ENCODE measurements at places on chromosomes 2 and 18.

- DNase-seq = no peak
These were observed 503 bp downstream of the ANXA4 start for GRCh38 chr2:69742322-69742952.

DNA sequence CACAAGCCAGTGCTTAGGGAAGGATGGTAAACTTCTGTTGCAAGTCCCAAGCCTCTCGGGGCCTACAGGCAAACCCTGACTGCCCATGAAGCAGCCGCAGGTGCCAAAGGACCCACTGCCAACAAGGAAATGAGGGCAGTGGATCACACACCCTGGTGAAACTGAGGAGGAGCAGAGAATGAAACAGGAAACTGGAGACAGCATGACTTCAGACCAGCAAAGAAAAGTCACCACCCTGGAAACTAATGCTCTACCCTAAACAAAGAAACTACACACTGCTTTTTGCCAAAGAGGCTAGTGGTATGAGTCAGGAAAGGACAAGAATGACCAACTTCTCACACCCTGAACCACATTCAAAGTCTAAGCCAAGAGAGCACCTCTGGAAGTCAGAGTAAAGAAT, 97.2 kb downstream of the MYO5B start:
- no peak for DNase-seq

GRCh38 chr2:175111200-175111657, 56.8 kb downstream of the ATF2 start:
- no peak for DNase-seq

- no peak for DNase-seq
These were observed 1.2 kb downstream of the MBOAT2 start for GRCh38 chr2:9002313-9002636.

GRCh38 chr18:51339856-51340255, 142.4 kb upstream of the MEX3C start:
- no peak for DNase-seq

DNA sequence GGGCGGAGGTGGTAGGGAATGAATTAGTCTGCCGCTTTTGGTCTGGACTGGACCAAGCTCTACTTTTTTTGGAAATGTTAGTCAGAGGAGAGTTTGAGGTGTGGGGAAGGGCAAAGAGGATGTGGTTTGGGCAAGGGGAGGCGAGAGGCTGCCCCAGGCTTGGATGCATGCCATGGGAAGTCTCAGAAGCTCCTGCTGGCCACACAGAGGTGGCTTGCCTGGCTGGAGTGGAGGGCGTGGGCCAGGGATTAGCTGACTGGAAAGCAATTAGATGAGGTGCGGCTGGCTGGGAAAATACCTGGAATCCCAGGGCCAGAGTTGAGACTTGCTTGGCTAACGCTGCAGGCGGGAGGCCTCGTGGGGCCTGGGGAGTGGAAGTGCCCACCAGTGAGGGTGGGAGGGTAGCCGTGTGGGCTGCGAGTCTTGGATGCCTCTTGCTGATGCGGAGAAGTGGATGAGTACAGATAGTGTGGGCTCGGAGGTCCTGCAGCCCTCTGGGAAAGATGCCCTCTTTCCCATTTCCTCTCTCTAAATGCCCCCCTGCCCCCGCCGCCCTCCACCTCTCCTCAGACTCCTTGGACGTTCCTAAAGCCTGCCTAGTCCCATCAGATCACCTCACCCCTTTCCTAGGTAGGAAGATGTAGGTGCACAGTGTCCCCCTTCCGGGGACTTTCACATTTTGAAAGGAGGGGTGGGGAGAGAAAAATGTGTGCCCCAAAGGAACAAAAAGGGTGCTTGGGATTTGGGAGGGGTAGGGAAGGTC, 117.6 kb downstream of the SMAD7 start:
- DNase-seq = no peak

DNA sequence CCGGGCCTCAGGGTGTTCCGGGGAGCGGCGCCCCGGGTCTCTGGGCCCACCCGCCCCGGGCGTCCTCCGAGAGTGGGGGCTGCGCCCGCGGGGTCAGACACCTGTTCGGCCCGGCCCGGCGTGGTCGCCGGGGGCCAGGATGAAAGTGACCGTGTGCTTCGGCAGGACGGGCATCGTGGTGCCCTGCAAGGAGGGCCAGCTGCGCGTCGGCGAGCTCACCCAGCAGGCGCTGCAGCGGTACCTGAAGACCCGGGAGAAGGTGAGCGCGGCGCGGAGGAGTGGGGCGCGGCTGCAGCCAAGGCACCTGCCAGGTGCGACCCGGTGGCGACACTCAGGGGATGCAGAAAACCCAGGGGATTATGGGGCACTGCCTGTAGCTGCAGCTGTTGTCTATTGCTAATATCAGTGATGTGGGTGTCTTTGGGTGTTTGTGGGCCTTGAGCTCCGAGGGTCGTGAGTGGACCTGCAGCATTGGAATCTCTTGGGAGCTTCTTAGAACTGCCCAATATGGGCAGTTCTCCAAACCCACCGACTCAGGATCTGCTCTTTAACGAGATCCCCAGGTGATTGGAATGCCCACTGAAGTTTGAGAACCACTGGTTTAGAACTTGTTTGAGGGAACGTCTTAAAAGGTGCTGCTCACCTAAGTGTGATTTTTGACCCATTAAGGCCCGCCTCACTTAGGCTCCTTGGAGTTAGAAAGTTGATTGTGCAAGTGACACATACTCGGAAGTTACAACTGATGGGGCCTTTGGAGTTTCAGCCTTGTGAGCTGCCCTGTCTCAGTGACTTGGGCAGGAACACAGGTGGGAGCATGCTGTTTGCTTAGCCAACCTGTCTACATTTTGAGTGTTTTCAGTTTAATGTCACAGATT, 823 bp downstream of the PARD3B start:
- DNase-seq = no peak

GRCh38 chr2:204354442-204354856, 190.8 kb upstream of the PARD3B start:
- DNase-seq = no peak

GRCh38 chr2:178718283-178718682, 88.9 kb downstream of the TTN start:
- DNase-seq = no peak

DNA sequence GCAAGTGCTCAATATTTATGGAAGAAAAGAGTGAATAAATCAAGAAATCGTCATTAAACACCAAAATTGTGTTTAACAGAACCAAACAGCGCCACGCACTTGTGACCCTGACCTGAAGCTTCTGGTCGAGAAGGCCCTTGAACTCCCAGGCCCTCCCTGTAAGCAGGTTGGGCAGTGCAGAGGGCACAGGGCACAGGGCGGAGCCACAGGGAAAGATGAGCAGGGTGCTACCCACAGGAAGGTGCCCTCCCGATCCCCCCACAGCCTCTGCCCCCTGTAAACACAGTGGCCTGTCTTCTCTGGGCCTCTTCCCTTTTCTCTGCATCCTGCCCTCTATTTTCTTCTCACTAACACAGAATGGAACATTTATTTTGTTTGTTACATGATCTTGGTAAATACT, 16.9 kb upstream of the TUBB6 start:
- no peak for DNase-seq

Measured in stimulated activated CD8-positive, alpha-beta memory T cell treated with anti-CD3 and anti-CD28 coated beads, Interleukin-15, amount 100 ng/mL, for 1 hour (primary cell).